ENCODE measurements at places on chromosomes 2 and 18.

DNA sequence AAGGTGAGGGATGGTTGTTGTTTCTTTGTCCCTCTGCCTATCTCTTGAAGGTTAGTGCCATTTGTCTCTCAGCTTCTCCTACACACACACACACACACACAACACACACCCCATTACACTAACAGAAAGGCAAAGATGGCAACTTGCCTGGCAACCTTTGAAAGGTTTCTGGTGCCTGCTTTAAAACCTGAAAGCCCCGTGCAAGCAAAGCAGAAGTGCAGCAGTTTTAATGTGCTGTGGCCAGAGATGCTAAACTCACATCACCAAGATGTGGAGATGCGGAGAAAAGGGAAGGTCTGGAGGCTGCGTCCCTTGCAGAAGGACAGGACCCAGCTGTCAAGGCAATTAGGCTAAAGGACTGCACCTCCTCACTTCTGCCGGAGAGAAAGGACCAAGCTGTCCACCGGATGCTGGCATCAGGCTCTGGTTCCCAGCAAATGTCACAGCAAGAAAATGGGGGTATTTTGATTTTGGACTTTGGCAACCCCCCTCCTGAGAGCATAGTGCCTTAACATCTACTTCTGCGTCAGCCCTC, 196.4 kb downstream of the ARL4C start:
- DNase-seq = no peak

- no peak for DNase-seq
Observed at GRCh38 chr2:229342376-229342775, 71.3 kb upstream of the PID1 start.

DNA sequence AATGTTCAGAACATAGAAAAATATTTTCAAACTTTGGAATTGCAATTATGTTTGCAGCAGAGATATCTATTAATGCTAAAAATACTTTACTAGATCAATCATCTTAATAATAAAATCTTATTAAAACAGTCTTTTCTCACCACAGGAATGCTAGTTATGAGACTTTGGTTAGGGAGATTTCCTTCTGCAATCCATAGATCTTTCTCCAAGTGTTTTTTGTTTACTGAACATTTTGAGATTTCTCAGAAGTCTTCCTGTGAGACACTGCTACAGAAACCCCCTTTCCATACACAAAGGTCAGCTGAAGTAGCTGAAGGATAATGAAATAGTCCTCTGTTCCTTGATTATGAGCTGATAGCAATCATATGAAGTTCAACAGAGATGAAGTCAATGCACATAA, 59.4 kb upstream of the RAPH1 start:
- no peak for DNase-seq

GRCh38 chr2:142879151-142879550, 1.7 kb downstream of the KYNU start:
- no peak for DNase-seq

DNA sequence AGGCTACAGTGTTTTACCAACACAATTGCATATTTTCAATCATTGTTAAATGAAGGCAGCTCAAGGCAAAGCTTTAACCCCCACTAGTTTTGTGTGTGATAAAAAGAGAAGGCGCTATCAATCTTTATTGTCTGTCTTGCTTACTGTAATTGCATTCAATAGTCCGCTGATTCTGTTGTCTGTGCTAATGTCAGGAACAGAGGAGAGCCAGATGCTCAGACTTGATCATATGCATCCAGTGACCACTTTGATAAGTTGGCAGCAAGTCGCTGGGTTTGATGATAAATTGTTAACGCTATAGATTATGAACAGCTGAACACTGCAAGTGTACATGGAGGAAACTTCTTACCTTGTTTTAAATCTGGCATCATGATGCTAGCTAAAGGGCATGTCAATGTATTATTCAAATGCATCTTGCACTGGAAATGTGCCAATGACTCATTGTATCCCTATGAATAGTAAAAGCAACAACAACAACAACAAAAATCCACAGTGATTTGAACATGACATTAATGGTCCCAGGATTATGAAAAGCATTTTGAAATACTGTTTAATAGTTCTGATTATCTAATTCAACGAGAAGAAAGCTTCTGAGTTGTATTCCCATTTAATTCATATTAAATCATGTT, 423.5 kb upstream of the FANCL start:
- DNase-seq = no peak

GRCh38 chr2:234218266-234219045, 168.0 kb downstream of the SPP2 start:
- DNase-seq = no peak

DNA sequence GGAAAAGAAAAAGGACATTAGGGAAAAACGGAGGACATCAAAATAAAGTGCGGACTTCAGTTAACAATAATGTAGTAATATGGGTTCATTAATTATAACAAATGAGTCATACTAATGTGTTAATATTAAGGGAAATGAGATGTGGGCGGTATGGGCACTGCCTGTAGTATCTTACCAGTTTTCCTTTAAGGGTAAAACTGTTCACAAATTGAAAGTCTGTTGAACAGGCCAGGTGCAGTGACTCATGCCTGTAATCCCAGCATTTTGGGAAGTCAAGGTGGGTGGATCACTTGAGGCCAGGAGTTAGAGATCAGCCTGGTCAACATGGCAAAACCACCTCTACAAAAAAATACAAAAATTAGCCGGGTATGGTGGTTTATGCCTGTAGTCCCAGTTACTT, 56.8 kb upstream of the PMAIP1 start:
- no peak for DNase-seq

GRCh38 chr2:138476186-138476585, 25.4 kb upstream of the SPOPL start:
- DNase-seq = no peak

DNA sequence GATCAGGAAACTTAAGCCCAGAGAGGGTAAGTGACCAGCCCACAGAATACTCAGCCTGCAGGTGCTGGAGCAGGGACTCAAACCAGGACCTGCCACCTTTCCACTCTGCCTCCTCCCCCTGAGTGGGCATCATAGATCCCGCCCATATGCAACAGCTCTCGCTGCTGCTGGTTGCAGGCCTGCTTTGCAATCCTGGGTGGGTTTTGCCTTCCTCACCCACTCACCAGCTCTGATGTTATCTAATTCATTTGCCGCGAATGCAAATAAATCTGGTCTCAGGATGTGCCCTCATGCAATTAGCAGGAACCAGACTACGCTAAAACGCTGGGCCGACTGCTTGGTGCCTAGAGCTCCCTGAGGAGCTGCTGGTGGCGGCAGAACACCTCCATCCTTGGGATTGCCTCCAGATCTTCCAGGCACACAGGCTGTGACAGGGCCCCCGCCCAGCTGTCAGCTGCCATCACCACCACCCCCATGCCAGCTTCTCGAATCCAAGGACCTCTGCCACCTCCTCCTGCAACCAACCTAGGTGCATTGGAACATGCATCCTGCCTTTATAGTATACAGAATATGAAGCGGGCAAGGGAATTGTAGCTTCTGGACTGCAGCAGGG, 28.8 kb downstream of the CNGA3 start:
- no peak for DNase-seq

- no peak for DNase-seq
Observed at GRCh38 chr2:96102596-96103186, 13.7 kb downstream of the ADRA2B start.

- DNase-seq = no peak
Observed at GRCh38 chr2:106020032-106020431, 174.1 kb downstream of the UXS1 start.

DNA sequence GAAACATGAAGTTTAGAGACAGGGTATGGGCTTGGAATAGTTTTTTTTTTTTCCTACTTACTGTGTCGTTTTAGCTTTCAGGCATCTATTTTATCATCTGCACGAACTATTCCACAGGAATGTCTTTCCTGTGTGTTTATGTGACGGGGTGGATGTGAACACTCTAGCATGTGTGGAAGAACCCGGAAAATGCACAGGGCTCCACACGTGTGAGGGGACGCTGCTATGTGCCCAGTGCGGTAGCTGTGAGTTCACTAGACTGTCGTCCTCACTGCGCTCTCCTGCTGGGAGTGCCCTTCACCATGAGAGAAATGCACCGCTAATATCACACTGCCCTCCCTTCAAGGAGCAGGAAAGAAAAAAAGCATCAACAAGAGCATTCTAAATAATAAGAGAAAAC, 250.8 kb upstream of the PXDN start:
- DNase-seq = no peak

GRCh38 chr18:79470547-79470946, 74.8 kb downstream of the NFATC1 start:
- DNase-seq = no peak

DNA sequence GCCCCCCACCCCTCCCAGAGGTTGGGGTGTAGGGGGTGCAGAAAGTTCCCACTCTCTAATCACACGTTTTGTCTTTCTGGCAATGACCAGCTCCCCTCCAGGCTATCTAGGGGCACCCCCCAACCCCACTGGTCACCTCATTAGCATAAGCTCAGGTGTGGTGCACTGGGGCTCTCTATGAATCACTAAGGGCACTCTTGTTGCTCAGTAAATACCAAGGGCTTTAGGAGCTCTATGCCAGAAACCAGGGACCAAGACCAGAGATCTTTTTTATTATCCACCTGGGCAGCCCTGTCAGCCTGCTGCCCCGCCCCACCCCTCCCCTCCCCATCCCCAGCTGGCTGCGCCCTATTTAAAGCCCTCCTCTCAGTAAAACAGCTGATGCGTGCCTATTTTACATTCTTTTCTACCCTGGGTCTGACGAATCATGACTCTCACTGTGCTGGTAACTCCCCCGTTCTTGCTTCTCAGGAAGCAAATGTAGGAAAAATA, 24.3 kb downstream of the NCK2 start:
- DNase-seq = no peak

DNA sequence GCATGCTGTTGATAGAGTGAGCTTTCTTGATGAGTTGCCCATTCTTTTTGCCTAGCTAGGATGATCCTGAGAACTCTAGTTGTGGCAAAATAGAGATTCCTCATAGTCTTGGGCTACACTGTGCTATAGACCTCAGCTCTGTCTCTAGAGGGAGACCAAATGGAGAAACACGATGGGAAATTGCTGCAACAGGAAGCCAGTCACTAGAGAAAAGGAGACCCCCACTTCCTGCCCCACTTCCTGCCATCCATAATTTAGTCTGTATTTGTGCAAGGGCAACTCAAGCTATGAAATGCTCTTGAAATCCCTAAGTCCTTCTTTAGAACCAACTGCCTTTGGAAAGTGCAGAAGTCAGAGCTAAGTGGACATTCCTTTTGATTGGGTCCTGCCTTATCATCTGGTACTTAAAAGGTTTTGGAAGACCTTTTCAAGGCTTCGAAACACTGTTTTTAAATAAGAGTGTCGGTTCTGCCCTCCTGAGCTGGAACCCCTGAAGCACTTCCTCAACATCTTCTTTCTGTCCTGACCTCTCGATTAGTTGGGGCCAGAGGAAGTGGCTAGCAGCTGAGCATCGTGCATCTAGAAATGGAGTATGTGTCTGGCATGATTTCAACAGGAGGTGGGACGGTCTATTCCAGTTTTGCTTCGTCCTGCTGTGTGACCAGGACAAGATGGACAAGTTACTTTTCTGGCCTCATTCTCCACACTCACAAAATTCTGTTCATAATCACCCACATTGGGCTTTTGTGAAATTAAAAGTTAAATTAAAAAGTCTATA, 8.6 kb upstream of the KCNE4 start:
- no peak for DNase-seq

DNA sequence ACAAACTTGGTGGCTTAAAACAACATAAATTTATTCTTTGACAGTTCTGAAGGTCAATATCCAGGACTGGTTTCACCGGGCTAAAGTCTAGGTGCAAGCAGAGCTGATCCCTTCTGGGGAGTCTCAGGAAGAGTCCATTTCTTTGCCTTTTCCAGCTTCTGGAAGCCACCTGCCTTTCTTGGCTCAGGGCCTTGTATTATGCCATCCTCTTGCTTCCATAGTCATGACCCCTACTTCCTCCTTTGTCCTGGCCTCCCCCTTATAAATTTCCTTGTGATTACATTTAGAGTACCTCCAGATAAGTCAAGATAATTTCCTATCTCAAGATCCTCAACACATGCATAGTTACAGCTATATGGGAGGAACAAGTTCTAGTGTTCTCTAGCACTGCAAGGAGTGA, 1089.5 kb downstream of the LRP1B start:
- no peak for DNase-seq

GRCh38 chr2:231523451-231524285, 6.6 kb downstream of the NMUR1 start:
- DNase-seq = no peak

GRCh38 chr2:104867813-104868504, 14.0 kb downstream of the POU3F3 start:
- DNase-seq = no peak

GRCh38 chr2:197937814-197938213, 133.4 kb downstream of the PLCL1 start:
- DNase-seq = no peak

GRCh38 chr2:101295895-101296294, 12.6 kb downstream of the RNF149 start:
- DNase-seq = no peak

- no peak for DNase-seq
Observed at GRCh38 chr2:205898744-205899143, 187.2 kb downstream of the INO80D start.

GRCh38 chr2:11805920-11806319, 59.5 kb downstream of the LPIN1 start:
- no peak for DNase-seq

- DNase-seq = no peak
Observed at GRCh38 chr2:135124924-135125886, 73.1 kb downstream of the RAB3GAP1 start.

DNA sequence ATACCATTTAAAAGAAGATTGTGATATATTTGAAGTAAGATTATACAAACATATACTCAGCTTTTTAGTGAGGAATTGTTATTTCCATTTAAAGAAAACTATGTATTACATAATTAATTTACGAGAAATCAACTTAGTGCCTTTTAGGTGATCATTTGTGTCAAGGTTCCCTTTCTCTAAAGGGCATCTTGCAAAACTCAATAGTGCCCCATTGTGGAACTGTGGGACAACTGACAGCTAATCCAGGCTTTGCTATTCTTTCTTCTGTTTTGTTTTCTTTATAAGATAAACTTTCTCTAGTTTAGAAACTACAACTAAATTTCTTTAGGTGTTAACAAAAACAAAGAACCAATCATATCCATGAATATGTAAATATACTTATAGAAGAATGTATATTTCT, 24.3 kb upstream of the VIT start:
- DNase-seq = no peak

DNA sequence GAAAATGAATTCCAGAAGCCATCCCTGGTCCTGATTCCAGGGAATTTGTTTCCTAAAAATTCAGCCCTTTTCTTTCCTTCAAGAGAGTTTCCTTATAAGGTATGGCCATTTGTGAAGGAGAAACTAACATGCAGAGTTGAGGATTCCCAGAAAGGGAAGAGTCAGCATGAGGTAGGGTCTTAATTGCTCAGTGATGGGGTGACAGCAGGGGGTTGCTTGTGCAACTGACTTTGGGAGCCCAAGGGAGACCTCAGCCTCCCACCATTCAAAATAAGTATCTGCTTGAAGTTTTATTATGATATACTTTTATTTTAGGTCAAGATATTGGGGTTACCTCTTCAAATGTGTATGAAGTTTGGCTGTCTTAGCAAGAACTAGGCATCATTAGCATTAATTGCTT, 74.9 kb upstream of the CELF4 start:
- no peak for DNase-seq

DNA sequence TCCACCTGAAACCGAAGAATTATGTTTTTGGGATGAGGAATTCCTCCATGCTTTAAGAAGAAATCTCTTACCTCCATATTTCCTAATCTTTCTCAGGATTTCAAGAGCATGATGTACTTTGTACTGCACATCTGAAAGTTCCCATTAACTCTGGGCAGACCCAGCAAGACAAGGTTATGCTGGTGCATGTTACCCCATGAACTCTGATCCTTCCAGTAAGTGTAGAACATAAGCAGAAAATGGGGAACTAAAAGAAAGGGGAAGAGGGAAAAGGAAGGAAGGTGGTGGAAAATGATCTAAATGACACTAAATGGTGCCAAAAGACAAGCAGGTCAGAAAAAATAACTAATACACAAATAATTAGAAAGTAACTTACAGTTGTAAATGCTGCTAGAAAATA, 50.7 kb downstream of the STRN start:
- no peak for DNase-seq
